ENCODE measurements at places on chromosomes 11 and 22.

- no peak for DNase-seq
Observed at GRCh38 chr22:39309881-39310714, 9.3 kb downstream of the RPL3 start.

- no peak for DNase-seq
Observed at GRCh38 chr11:126969865-126970479, 30.6 kb downstream of the KIRREL3 start.

- DNase-seq, result no peak
Observed at GRCh38 chr11:120912504-120912903, 111.4 kb upstream of the TBCEL start.

DNA sequence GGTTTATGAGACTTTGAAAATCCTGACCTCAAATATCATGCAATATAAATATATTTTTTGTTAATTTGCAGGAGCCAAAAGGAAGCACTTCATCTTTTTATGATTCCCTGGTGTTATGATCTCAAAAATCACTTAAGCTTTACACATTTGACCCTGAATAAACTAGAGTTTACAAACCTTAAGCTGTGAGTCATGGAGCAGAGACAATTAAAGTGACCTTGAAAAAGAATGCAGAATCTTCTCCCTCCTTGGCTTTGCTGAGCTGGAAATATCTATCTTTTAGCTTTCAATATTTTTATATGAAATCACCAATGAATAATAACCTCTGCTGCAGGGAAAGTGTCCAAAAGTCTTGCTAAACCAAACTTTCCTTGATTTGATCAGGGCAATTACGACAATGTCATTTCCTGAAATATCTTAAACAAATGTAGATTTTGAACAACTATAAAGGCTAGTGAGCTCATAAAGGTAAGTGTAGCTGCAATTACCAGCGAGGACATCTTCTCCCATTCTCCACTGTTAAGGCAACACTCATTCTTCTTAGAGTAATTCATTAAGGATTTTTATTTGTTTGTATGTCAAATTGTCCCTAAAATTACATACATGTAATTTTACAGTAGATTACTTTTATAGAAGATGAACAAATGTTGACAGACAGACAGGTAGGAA lies 747.0 kb upstream of the LUZP2 start:
- no peak for DNase-seq

GRCh38 chr11:11533057-11533456 lies 88.7 kb downstream of the GALNT18 start:
- no peak for DNase-seq
